HEK293T (cell line): ENCODE measurements at places on chromosomes 3 and 15.
A peak's percentile ranks its signal among the peaks of the same experiment; 100 is the strongest.

GRCh38 chr3:58998476-58999117, 51.2 kb downstream of the CFAP20DC start:
- DNase-seq, result no peak

- no peak for DNase-seq
Measured at GRCh38 chr3:170049146-170050000, 11.6 kb downstream of the GPR160 start.

DNA sequence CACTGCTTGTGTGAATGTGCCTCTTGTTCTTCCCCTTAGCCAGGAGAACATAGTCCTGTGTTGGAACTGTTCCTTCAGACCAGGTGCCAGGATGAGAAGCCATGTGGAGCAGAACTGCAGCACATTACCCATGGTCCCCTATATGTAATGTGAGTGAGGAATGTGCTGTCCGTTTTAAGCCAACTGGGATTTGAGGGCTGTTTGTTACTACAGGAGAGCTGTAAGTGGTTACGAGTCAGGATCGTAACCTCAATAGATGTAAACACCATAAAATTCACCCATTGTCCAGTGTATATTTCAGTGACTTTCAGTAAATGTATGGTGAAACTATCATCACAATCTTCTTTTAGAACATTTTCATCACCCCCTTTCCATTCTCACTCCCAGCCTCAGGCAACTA, 10.1 kb upstream of the SCAP start:
- no peak for DNase-seq

DNA sequence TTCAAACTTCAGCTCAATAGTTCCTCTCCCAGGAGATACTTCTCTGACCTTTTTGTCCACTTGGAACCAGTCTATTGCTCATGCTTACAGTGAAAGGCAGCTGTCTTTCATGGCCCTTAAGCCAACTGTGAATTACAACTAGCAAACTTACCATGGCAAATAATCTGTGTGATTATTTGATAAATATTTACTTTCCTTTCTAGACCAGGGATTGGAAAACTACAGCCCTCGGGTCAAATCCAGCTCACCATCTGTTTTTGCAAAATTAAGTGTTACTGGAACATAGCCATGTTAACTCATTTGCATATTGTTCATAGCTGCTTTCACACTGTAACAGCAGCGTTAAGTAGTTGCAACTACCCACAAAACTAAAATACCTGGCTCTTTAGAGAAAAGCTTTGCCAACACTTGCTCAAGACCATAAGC, 289.1 kb upstream of the MCTP2 start:
- no peak for DNase-seq

DNA sequence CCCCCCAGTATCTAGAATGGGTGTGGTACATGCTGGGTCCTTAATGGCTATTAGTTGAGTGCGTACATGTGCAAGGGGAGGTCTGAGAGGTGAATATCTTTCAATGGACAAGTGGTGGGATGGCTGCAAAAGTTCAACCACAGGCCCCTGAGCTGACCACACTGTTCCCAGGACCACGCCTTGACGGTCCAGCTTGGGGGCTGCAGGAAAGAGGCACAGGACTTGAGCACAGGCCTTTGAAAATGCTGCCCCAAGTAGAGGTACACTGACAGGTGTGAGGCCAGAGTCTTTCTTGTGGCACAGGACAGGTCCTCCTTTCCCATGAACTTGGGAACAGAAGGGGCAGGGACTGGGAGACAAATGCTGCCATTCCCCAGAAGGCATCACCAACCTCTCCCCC, 24.0 kb downstream of the AMOTL2 start:
- DNase-seq, result no peak

- DNase-seq, result no peak
Measured at GRCh38 chr3:169666076-169666375, 2.5 kb upstream of the MECOM start.

DNA sequence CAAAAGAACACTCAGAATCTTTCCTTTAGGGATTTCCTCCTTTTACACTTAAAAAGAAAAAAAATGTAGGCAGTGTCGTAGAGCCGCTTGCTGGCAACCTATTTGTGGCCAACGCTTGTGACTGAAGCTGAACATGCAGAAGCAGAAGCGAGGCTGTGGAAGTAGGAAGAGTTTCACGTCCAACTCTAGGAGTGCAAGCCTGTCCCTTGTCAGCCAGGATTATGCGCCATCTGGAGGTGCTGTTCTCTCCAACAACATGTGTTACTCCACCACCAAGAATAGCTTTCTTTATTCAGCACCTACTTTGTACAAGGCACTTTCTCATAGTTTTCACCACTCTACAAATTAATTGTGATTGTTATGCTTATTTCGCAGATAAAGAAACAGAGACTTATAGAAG, 223.2 kb upstream of the LMCD1 start:
- peak; percentile 11 for DNase-seq

DNA sequence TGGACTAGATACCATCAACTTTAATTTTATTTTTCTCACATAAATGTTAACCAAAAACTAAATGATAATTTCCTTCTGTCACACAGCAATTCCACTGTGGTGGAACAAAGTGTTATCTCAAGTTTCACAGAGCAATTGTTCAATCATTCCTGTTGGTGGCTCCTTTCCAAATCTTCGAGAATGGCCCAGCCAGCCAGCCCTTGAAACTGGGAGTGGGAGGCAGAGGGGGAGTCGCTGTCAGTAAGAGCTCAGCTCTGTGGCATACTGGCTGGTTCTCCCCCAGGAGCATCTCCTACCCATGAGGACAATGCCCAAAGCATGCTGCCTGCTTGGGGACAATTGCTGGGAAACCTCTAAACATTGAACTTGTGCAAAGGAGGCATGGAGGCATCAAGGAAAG, 47.7 kb downstream of the MECOM start:
- DNase-seq, result no peak

- no peak for DNase-seq
Measured at GRCh38 chr3:132843851-132844553, 121.8 kb upstream of the NPHP3 start.

- DNase-seq, result no peak
Measured at GRCh38 chr3:10011631-10012030, 14.6 kb upstream of the FANCD2 start.

DNA sequence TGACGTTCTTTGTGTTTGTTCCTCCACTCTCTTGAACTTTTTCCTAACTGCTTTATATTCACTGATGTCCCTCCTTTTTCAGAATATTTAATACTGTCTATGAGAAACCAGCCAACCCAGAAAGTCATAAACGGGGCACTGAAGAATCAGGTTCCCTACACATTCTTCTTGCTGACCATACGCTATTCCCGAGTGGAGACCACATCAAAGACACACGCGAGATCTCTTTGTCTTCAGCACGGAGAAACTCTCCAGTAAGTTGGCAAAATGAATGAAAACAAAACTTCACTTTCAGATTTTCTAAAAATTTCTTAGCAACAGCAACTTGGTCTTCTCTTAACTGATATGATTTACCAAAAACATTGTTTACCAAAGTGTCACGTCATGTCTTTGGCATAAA, 22.6 kb downstream of the FAM174B start:
- no peak for DNase-seq

DNA sequence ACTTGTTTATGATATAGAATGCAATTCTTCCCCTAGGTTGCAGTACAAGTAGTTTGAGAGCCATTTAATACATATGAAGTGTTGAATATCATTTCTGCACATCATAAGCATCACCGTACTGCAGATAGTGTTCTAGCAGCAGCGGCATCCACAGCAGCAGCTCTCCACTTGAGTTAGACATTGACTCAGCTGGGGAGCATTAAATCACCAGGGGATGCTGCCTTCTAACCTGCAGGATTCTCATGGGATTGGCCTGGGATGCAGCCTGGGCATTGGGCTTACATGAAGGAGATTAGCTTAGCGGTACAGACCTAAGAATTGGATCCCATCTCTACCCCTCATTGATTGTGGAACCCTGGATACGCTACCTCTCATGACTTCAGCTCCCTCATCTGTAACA, 43.3 kb downstream of the CNTN3 start:
- no peak for DNase-seq

GRCh38 chr3:179299316-179299715, 23.5 kb upstream of the ZNF639 start:
- no peak for DNase-seq

DNA sequence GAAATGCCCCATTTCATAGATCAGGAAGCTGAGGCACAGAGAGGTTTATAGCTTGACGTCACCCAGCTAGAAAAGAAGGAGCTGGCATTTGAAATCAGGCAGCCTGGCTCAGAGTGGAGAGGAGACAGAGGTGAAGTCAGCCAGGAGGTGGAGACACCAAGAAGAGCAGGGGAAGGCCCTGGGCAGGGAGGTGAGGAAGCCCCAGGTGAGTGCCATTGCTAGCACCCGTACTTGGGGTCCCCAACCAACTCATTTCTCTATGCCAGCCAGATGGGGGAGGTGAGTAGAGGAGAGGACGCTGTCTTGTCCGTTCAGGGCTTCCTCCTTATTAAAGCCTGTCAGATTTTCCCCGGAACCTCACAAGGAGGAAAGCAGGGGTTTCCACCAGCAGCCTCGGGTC, 149.6 kb upstream of the TLE3 start:
- no peak for DNase-seq

DNA sequence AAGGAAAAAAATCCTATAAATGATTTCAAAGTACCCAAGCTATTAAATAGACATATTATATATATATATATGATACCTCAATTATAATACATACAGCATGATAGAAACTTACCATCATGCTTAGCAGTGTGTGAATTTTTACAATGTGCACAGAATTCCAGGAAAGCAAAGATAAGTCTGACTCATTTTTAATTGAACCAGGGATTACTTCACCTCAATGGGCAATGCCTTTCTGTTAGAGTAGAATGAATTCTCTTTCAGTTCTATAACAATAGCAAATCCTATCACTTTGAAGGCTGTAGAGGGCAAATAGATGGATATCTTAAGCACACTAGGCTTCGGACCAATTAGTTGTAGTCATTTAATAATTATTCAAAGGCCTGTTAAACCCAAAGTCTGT, 54.8 kb upstream of the P3H2 start:
- no peak for DNase-seq

- no peak for DNase-seq
Measured at GRCh38 chr3:16332904-16333426, 68.0 kb downstream of the OXNAD1 start.
